ENCODE measurements at places on chromosomes 7 and 10.

- no peak for DNase-seq
Observed at GRCh38 chr10:48557511-48558123, 47.3 kb downstream of the ARHGAP22 start.

DNA sequence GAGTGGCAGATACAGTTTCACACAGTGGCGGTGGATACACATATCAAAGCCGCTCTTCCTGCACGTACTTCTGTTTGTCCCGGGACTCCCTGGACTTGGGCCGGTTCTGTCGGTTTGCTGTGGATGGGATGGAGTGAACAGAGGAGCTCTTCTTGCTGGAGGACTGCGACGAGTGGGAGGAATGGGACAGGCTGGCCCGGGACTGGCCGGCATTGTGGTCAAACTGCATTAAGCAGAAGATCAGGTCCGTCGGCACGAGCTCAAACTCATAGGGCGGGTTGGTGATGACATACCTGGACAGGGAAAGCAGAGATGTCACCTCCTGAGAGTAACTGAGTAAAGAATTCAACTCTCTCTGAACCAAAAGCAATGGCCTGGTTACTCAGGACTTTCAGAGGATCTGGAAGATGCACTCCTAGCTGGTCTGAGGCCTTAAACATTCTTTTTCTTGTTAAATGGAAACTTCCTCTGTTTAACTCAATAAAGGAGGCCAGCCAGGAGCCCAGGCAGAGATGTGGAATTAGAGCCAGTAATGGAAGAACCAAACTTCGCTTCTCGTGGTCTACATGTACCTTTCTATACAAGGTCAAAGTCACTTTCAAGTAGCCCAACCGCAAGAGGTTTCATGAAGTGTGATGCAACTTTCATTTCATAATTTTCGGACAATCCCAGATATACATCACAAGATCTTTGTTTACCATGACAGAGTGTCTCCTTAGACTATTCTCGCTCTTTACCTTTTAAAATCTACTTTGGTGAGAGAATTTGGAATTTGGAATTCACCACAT lies 750.2 kb downstream of the KCNMA1 start:
- no peak for DNase-seq

- no peak for DNase-seq
Observed at GRCh38 chr10:4001811-4002210, 216.8 kb upstream of the KLF6 start.

- DNase-seq, result no peak
Observed at GRCh38 chr10:34615770-34616169, 199.3 kb downstream of the PARD3 start.

- no peak for DNase-seq
Observed at GRCh38 chr10:5902511-5903274, 12.7 kb downstream of the FBH1 start.

- DNase-seq, result no peak
Observed at GRCh38 chr7:27262121-27262520, 19.5 kb downstream of the EVX1 start.

- DNase-seq, result no peak
Observed at GRCh38 chr7:158240801-158241200, 346.8 kb downstream of the PTPRN2 start.

DNA sequence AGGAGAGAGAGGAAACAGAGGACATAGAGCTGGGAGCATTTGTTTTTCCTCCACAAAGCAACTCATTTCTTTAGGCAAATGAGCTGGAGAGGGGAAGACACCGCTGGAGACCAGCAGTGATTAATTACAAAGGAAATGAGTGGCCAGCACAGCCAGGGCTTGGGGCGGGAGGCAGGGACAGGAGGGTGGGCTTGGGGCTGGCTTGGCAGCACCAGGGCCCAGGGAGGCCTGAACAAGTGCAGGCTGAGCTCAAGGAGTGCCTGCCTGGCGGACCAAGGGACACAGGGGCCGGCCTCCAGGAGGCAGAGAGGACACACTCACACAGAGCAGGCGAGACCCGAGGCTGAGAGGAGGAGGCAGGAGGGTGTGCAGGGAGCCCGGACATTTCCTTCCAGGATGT lies 149.0 kb upstream of the UNC5B start:
- peak; percentile 21 for DNase-seq

GRCh38 chr10:114061148-114061547 lies 17.5 kb downstream of the ADRB1 start:
- no peak for DNase-seq

GRCh38 chr10:94223702-94224370 lies 138.9 kb downstream of the NOC3L start:
- no peak for DNase-seq

DNA sequence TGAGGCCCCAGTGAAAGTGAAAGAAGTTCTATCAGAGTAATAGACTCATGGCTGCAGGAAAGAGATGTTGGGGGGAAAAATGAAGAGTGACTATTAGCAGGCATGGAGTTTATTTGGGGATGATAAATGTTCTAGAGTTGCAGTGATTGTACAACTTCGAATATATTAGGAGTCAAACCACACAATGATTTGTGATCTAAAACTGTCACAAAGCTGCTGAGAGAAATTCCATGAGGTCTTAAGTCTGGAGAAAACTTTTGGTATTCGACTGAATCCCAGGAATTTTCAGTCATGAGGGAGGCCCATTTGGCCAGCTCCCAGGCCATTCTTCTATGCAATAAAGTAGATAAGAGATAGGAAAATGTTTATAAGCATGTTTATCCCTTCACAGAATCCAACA lies 55.9 kb upstream of the UNC5B start:
- DNase-seq, result no peak

GRCh38 chr7:100476903-100477870 lies 1.8 kb downstream of the TSC22D4 start:
- no peak for DNase-seq

- no peak for DNase-seq
Observed at GRCh38 chr10:47423476-47423875, 39.4 kb upstream of the ZNF488 start.
